ENCODE measurements at places on chromosomes 4 and X. TPM values are rescaled to one million over a fixed set of nuclear protein-coding genes. Genes with fewer than 3 reads are reported as not detected.

ENPEP gene
- 6.3 TPM for total RNA-seq

UGT2B11 gene
- total RNA-seq = not detected

IL1RAPL1 gene
- total RNA-seq = 2.9 TPM

CXCL5 gene
- not detected for total RNA-seq

POLN gene
- total RNA-seq = 0.38 TPM

ANOS1 gene
- total RNA-seq = 3.4 TPM

- H3K27ac ChIP-seq = no peak overlapping the region
- peaks cover 4% of the 10 kb centered on the region for H3K4me1 ChIP-seq
- no peak for DNase-seq
- no peaks in the 10 kb centered on the region for H3K36me3 ChIP-seq
- H3K4me3 ChIP-seq = no peak overlapping the region
Measured at GRCh38 chr4:90542216-90542615, 415.0 kb downstream of the CCSER1 start.

- no peaks in the 10 kb centered on the region for H3K27me3 ChIP-seq
- no peak overlapping the region for H3K4me3 ChIP-seq
- no peaks in the 10 kb centered on the region for H3K4me1 ChIP-seq
- H3K36me3 ChIP-seq = no peaks in the 10 kb centered on the region
Measured at GRCh38 chr4:144294211-144294610, 153.7 kb upstream of the GYPA start.

DNA sequence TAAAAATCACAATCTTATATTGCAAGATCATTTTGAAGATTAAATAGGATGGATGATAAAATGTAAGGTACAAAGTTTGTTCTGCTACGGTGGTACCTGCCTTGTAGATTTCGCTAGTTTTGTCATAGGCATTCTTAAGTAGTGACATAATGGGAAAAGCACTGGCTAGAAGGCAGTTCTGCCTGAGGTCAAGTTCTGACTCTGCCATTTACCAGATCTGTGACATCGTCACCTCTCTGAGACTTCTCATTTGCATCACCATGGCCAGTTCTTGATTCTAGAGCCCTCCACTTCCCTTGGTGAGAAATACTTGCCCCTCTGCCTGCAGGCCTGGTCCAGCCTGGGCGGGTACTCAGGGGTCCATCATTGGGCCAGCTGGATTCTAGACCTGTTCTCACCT, 85.2 kb downstream of the HS3ST1 start:
- no peak overlapping the region for H3K4me3 ChIP-seq
- H3K4me1 ChIP-seq = no peaks in the 10 kb centered on the region
- DNase-seq = no peak
- no peaks in the 10 kb centered on the region for H3K27me3 ChIP-seq
- H3K36me3 ChIP-seq = no peaks in the 10 kb centered on the region
- no peak overlapping the region for H3K27ac ChIP-seq

- no peaks in the 10 kb centered on the region for H3K27me3 ChIP-seq
- no peak for DNase-seq
- H3K27ac ChIP-seq = no peak overlapping the region
Measured at GRCh38 chrX:119492463-119492862, 24.2 kb downstream of the SLC25A5 start.

GRCh38 chr4:80070880-80071603, 2.0 kb downstream of the ANTXR2 start:
- peak overlapping the region; percentile 94 for H3K4me3 ChIP-seq
- peaks cover 42% of the 10 kb centered on the region for H3K4me1 ChIP-seq
- no peaks in the 10 kb centered on the region for H3K27me3 ChIP-seq
- H3K36me3 ChIP-seq = peaks cover 32% of the 10 kb centered on the region

GRCh38 chr4:117577686-117578311, 456.5 kb upstream of the NDST3 start:
- H3K27me3 ChIP-seq = no peaks in the 10 kb centered on the region
- no peak for DNase-seq
- H3K36me3 ChIP-seq = no peaks in the 10 kb centered on the region
- no peak overlapping the region for H3K4me3 ChIP-seq
- H3K27ac ChIP-seq = no peak overlapping the region

- H3K4me1 ChIP-seq = no peaks in the 10 kb centered on the region
- no peaks in the 10 kb centered on the region for H3K27me3 ChIP-seq
- no peak overlapping the region for H3K4me3 ChIP-seq
- H3K36me3 ChIP-seq = no peaks in the 10 kb centered on the region
- no peak for DNase-seq
Measured at GRCh38 chr4:120816296-120816965, 106.1 kb downstream of the PRDM5 start.

DNA sequence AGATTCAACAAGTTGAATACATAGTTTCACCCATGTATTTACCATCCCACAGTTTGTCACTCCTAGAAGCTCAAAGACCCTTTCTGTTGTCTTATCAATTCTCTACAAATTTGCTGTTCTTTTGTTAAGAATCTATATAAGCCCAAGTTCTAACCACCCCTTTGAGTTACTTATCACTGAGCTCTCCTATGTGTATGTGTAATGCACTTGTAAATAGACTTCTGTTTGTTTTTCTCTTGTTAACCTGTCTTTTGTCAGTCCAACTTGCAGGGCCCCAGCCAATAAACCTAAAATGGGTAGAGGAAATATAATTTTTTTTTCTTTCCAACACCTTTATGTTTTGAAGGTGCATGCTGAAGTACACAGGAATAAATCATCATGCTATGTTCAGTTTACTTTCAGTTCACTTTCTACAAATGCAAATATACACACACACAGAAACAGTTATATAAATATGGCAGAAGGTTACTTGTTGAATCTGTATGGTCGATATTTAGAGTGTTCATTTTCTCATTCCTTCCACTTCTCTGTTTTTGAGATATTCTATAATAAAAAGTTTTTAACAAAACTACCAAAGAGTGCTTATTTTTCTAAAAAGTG, 22.3 kb upstream of the CLOCK start:
- H3K4me3 ChIP-seq = no peak overlapping the region
- no peaks in the 10 kb centered on the region for H3K36me3 ChIP-seq
- no peak overlapping the region for H3K27ac ChIP-seq

DNA sequence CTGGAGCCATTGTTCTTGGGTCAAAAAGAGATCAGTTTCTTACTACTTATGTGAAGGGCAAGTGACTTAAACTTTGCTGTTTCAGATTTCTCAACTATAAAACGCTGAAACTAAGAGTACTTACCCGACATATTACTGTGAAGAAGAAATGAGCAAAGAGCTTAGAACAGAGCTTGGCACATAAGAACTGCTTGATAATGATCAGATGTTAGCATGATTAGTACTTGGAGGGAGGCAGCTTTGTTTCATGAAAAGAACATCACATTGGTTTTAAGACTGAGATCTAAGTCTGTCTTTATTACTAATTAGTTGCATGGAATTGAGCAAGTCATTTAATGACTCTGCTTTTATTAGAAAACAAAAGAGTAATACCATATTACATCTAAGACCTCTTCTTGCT, 169.1 kb downstream of the ARHGAP24 start:
- no peak overlapping the region for H3K4me3 ChIP-seq
- no peaks in the 10 kb centered on the region for H3K36me3 ChIP-seq
- H3K4me1 ChIP-seq = no peaks in the 10 kb centered on the region
- DNase-seq = no peak
- H3K27ac ChIP-seq = no peak overlapping the region

DNA sequence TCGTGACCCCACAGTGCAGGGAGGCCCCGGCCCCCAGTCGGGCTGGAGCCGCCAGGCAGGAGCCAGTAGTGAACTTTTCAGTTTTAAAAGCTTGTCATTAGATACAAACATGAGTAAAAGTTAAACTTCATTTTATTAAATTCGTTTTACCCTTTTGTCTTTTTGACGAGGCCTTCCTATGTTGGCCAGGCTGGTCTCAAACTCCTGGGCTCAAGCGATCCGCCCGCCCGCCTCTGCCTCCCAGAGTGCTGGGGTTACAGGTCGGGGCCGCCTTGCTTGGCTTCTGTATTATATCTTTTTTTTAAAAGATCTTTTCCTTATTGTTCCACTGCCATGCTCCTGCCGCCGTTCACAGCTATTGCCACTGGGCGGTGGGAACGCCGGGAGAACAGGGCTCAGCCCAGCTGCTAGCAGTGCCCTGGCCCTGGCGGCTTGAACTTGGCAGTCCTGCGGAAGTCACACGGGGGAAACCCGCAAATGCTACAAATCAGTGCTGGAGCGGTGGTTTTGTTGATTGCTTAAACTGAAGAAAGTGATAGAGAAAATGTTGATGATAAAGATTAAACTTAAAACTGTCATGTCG, 968 bp upstream of the NELFA start:
- H3K27me3 ChIP-seq = no peaks in the 10 kb centered on the region
- H3K27ac ChIP-seq = peak overlapping the region; percentile 99
- DNase-seq = peak; percentile 71
- H3K4me3 ChIP-seq = peak overlapping the region; percentile 97
- H3K4me1 ChIP-seq = peaks cover 11% of the 10 kb centered on the region

GRCh38 chr4:161254375-161254774, 909.4 kb downstream of the FSTL5 start:
- H3K36me3 ChIP-seq = no peaks in the 10 kb centered on the region
- H3K4me3 ChIP-seq = no peak overlapping the region
- no peaks in the 10 kb centered on the region for H3K4me1 ChIP-seq
- no peaks in the 10 kb centered on the region for H3K27me3 ChIP-seq

DNA sequence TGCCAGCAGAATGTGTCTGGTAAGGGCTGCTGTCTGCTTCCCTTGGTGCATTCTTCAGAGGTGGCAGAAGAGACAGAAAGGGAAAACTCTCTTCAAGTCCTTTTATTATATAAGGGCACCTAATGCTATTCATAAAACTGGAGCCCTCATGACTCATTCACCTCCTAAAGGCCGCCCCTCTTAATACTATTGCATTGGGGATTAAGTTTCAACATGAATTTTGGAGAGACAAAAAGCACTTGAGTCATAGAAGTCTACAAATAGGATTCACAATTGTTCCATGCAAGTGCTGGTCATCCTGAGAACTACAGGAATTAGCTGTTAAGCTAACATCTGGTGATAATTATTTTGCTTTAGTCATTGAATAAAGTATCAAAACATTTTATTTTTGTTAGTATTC, 349.5 kb downstream of the HS3ST1 start:
- no peaks in the 10 kb centered on the region for H3K36me3 ChIP-seq
- DNase-seq = no peak
- H3K4me1 ChIP-seq = no peaks in the 10 kb centered on the region
- H3K4me3 ChIP-seq = no peak overlapping the region

DNA sequence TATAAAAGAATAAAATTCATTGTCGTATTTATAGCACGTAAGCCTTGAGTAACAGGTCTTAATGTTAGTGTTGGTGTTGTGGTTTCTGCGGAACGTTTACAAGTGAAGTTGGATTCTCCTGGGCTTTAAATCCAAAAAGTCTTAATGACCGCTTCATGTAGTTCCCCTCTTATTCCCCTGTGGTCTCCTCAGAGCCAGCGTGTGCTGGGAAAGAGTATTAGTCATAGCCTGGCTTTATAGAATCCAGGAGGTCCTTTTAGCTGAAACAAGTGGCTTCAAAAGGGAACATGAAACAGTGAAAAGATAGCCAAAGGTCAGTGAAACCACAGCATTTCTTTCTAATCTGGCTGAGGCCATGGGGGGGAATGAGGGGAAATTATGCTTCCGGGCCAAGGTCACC, 79.1 kb downstream of the CLCN4 start:
- no peaks in the 10 kb centered on the region for H3K27me3 ChIP-seq
- no peaks in the 10 kb centered on the region for H3K4me1 ChIP-seq
- H3K36me3 ChIP-seq = no peaks in the 10 kb centered on the region
- H3K27ac ChIP-seq = no peak overlapping the region
- no peak for DNase-seq
- H3K4me3 ChIP-seq = no peak overlapping the region

GRCh38 chrX:85378461-85378860, 1.0 kb downstream of the POF1B start:
- H3K4me1 ChIP-seq = no peaks in the 10 kb centered on the region
- no peaks in the 10 kb centered on the region for H3K36me3 ChIP-seq
- no peaks in the 10 kb centered on the region for H3K27me3 ChIP-seq
- no peak for DNase-seq

GRCh38 chr4:88722276-88722780, 24.7 kb upstream of the NAP1L5 start:
- no peak overlapping the region for H3K4me3 ChIP-seq
- no peak for DNase-seq
- H3K4me1 ChIP-seq = peaks cover 21% of the 10 kb centered on the region
- no peaks in the 10 kb centered on the region for H3K27me3 ChIP-seq
- H3K36me3 ChIP-seq = peaks cover 63% of the 10 kb centered on the region

DNA sequence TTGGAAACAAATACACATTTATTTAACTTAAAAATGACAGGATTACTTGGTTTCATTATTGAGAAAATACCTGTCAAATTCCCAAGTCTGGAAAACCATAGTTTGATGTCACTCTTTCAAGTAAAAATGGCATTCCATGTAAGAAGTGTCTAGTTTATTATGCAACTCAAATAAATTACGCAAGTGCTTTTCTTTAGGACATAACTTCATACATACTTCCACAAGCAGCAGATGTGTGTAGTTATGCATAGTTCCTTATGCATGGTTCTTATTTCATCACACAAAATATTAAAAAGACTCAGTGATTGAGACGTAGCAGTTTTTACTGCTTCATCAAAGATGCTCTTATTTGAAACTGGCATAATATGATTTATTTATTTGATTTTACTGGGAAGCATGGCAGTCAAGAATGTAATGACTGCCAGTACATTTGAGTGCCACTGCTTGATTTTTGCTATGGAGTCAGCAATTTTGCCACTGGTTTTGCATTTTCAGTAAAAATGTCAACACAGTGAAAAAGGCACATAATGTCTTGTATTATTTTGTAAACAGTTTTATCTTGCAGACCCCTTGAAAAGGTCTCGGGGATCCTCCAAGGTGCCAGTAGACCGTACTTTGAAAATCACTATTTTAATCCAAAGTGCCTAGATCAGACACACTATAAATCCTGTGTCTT, 62.1 kb downstream of the CLCN3 start:
- no peaks in the 10 kb centered on the region for H3K27me3 ChIP-seq
- peaks cover 4% of the 10 kb centered on the region for H3K4me1 ChIP-seq
- H3K4me3 ChIP-seq = no peak overlapping the region
- peaks cover 53% of the 10 kb centered on the region for H3K36me3 ChIP-seq
- no peak for DNase-seq
- H3K27ac ChIP-seq = no peak overlapping the region

GRCh38 chr4:7254736-7255487, 62.6 kb downstream of the SORCS2 start:
- peak; percentile 73 for DNase-seq
- H3K4me1 ChIP-seq = no peaks in the 10 kb centered on the region
- H3K36me3 ChIP-seq = no peaks in the 10 kb centered on the region
- no peak overlapping the region for H3K4me3 ChIP-seq
- H3K27me3 ChIP-seq = no peaks in the 10 kb centered on the region
- no peak overlapping the region for H3K27ac ChIP-seq

All from heart left ventricle (tissue), 16 donors.